Fibroblast of skin of right quadriceps (primary cell): ENCODE measurements at places on chromosomes 13 and 19.

DNA sequence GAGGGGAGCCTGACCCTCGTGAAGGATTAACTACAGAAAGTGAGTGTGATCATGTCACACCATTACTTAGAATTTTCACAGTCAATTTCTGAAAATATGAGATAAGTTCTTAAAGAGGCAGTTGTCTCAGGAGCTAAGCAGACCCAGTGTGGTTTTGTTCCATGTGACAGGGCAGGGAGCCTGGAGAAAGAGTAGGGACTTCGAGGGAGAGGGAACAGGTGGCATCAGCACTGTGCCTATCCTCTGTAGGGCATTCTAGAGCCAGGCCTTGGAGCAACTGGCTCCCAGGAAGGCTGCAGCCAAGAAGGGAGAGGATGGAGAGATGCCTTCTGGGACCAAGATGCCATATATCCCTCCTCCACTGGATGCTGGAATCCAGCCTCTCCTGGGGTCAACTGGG is 183.0 kb downstream of the TSHZ3 start:
- DNase-seq, result no peak

GRCh38 chr13:64457976-64458375 is 2772.2 kb downstream of the PCDH9 start:
- peak; percentile 69 for DNase-seq

GRCh38 chr19:18894254-18895037 is 1.5 kb downstream of the CERS1 start:
- peak; percentile 31 for DNase-seq

DNA sequence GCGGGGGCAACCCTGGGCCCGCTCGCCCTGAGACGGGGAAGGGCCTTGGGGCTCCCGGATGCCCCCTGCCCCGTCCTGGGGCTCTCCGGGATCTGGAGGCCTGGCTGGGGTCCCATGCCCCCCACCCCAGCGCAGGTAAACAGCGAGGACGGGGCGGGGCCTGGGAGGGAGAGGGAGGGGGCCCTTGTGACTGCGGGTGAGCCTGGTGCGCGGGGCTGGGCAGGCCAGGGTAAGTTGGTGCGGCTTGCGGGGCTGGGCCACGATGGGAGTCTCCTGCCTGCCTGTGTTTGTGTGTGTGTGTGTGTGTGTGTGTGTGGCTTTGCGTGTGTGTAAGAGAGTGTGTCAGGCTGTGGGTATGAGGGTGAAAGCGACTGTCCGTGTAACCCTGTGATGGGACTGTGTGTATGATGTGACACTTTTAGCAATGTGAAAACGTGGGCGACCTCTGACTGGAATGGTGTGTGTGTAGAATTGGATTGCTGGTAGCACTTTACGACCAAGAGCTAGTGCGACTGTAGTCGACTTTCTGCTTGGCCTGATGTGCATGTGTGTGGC is 426 bp downstream of the KLC3 start:
- no peak for DNase-seq

- DNase-seq, result no peak
These were observed 11.4 kb downstream of the CHAMP1 start for GRCh38 chr13:114325729-114326128.

DNA sequence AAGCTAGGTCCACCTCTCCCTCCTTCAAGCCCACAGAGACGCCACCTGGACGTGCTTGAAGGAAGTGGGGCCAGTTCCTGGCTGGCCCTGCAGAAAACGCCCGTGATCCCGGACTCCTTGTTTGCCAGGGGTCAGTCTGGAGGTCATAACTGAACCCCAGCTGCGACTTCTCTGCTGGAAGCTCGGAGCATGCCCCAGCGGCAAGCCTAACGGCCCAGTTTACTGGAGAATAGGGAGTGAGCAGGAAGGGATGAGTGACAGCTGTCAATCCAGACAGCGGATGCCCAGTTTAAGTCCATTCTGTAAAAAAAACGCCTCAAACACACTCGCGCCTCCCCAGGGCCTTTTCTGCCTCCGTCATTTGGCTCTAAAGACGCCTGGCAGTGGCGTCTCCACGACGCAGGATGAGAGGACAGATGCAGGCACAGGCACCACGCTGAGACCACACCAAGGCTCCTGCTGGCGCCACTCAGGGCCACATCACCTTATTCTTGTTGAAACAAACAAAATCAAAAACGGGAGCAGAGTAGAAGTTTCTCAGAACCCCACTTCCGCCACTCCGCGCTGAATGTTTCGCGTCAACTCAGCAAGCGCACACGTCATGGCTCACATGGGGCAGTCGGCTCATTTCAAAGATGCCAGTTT is 57.6 kb downstream of the RASA3 start:
- no peak for DNase-seq

- peak; percentile 10 for DNase-seq
These were observed 1140.4 kb downstream of the EFNB2 start for GRCh38 chr13:105395041-105395440.

GRCh38 chr13:20101467-20102316 is 59.2 kb downstream of the GJA3 start:
- no peak for DNase-seq

DNA sequence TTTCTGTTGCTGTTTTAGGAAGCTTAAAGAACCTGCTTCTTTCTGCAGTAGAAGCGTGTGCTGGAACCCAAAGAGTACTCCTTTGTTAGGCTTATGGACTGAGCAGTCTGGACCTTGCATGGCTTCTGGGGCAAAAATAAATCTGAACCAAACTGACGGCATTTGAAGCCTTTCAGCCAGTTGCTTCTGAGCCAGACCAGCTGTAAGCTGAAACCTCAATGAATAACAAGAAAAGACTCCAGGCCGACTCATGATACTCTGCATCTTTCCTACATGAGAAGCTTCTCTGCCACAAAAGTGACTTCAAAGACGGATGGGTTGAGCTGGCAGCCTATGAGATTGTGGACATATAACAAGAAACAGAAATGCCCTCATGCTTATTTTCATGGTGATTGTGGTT is 103.1 kb downstream of the TNFRSF19 start:
- peak; percentile 93 for DNase-seq

DNA sequence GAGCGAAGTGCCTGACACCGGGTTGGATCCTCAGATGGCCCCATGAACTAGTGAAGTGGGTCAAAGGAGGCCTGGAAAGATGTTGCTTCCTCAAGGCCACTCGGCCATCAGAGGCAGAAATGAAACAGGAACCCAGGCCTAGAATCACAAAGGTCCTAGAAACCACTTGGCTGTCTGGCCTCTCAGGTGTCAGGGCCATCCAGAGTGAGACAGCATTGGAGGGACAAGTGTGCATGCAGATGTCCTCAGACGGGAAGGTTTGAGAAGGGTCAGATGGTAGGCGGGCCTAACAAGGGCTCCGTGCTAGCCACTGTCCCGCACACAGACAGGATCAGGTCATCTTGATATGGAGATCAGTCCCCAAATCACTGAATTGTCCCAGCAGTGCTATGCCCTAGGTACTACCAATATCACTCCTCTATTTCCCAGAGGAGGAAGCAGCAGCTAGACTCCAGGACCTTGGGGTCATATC is 14.3 kb downstream of the CCDC97 start:
- DNase-seq, result no peak

DNA sequence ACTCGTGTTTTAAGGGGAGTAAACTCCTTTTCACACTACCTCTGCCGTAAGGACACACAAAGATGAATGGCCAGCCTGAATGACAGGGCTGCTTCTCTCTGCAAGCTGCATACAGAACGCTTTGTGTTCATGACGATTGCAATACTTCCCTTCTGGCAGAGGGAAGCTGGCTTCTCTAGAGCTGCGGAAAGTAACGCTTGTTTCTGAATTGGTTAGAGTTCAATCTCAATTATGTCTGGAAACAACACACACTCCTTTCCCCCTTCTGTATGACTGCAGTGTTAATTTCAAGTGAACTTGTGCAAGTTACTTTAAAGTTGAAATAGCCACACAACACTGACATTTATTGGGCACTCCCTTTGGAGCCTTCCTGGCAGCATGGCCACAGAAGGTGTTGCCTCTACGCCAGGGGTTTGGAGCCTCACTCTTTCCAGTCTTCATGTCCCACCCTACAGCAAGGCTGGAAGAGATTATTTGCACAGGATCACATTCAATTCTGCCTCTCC is 242.6 kb downstream of the NDFIP2 start:
- DNase-seq, result no peak

GRCh38 chr13:36913463-36913862 is 6.6 kb downstream of the SMAD9 start:
- no peak for DNase-seq

DNA sequence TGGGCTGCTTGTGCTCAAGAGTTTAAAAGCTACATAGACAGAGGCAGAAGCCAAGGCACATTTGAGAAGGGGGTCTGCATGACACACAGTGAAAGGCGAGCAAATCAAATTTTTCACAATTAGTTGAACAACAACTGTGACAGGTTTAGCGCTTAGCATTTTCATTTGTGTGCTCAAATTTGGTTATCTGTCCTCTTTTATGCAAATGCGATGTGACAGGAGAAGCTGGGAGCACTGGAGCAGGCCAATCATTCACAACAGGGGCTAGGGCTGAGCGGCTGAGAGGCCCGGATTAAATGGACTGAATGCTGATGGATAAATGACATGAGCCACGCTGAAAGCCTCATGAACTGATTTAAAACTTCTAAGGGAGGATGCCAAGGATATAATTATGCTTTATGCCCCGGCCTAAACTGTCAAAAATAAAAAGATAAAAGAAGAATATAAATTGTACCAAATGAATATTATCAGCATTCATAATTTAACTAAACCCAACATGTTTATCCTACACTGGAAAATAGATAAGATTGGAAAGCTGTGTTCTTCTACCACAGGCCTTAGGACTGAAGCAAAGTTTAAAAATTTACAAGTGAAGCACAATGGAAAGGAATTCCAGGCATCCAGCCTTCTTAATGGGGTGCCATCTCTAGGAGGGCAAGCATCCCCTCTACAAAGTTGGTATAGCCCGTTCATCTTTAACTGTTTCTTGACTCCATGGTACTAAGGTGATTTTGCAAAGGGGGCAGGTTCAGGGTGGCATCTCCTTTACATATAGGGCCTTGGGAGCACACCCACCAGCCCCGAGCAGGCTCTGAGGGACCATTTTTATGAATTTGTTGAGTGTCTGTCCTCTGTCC is 117.9 kb downstream of the RBM26 start:
- DNase-seq, result no peak

GRCh38 chr13:98940325-98941001 is 37.4 kb downstream of the DOCK9 start:
- DNase-seq, result no peak

- DNase-seq, result peak; percentile 49
These were observed 3.4 kb downstream of the PRR36 start for GRCh38 chr19:7870571-7871436.

DNA sequence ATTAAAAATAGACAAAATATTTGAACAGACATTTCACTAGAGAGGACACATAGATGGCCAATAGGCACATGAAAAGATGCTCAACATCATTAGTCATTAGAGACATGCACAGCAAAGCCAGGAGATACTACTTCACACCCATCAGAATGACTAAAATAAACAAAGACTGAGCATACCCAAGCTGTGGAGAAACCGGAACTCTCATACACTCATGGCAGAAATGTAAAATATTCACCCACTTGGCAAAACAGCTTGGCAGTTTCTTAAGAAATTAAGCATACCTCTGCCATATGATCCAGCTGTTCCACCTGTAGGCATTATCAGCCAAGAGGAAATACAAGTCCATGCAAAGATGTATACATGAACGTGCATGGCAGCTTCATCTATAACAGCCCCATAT is 213.4 kb downstream of the TSHZ3 start:
- peak; percentile 51 for DNase-seq

DNA sequence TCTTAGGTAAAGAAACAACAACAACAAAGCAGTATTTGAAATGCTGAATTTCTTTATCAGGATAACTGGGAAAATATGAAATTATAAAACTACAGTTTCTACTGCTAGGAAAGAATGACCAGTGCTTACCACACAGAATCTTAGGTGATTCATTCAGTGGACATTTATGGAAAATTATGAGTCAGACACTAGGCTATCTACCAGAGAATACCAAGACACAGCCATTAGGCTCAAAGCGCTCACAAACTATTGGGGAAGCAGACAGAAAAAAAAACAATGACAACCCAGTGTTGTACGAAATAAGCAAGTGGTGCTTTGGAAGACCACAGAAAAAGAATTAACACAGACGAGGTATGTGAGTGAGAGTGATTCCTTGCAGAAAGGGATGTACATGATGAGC is 1019.5 kb downstream of the PCDH9 start:
- DNase-seq, result peak; percentile 91

DNA sequence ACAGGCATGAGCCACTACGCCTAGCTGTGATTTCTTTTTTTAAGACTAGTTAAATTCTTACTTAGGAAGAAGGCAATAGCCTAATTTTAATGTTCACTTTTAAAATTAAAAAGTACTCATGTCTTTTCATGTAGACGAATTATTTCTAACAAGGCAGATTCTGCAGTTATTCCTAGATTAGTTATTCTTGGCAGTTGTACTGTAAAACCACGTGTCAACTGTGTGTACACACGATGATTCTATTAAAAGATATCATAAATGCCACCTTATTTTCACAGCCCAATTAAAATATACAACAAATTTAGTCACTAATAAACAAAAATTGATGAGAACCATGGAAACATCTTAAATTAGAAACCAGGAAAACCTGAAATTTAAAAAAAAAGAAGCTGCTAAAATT is 10.6 kb upstream of the FOXO1 start:
- no peak for DNase-seq

GRCh38 chr19:27652281-27652680 is 1560.7 kb downstream of the UQCRFS1 start:
- DNase-seq, result no peak

GRCh38 chr19:7917267-7918061 is 2.7 kb upstream of the SNAPC2 start:
- DNase-seq, result peak; percentile 38

GRCh38 chr13:91630946-91631345 is 232.5 kb downstream of the GPC5 start:
- DNase-seq, result peak; percentile 19

- DNase-seq, result no peak
These were observed 17.1 kb downstream of the PCCA start for GRCh38 chr13:100106005-100106404.

GRCh38 chr19:39823686-39824085 is 10.3 kb downstream of the DYRK1B start:
- no peak for DNase-seq

DNA sequence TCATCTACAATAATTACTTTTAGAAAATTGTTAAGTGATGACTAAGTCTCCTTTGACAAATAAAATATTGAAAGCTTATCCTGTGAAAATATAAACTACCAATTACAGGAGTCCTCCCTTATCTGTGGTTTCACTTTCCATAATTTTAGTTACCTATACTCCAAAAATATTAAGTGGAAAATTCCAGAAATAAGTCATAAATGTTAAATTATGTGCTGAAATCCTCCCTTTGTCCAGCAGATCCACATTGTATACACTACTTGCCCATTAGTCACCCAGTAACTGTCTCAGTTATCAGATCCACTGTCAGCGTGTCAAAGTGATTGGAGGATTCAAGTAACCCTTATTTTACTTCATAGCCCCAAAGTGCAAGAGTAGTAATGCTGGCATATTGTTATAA is 98.1 kb downstream of the SERP2 start:
- peak; percentile 56 for DNase-seq

- no peak for DNase-seq
These were observed 88.9 kb downstream of the WDFY2 start for GRCh38 chr13:51673165-51673564.
